ENCODE measurements at places on chromosomes 3 and 15.

GRCh38 chr3:114464548-114464947 lies 170.7 kb downstream of the TIGIT start:
- DNase-seq: no peak

DNA sequence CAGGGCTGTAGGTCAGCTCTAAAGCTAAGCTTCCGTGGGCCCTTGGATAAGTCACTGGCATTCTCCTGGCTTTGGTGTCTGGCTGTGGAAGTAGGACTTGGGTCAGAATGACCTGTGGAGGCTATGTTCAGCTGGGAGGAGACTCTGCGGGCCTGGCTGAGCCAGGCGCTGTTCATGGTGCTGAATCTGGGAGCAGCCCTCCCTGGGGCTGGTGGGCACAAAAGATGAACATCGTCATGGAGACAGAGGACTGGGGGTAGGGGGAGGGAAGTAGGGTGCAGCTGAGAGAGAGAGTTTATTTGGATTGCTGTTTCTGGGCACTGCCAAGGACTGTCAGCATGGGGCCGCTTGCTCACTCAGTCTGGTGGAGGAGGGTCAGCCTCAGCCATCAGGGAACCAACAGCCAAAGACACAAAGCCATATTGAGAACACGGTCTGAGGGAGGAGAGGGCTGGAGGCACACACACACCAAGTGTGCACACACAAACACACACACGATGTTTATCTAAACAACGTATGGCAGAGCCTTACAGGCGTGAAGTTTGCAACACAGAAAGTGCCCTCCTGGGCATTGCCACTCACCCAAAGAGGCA lies 120.7 kb upstream of the LINGO1 start:
- DNase-seq: no peak

- DNase-seq: no peak
Measured at GRCh38 chr15:97547381-97547780, 413.1 kb upstream of the ARRDC4 start.

DNA sequence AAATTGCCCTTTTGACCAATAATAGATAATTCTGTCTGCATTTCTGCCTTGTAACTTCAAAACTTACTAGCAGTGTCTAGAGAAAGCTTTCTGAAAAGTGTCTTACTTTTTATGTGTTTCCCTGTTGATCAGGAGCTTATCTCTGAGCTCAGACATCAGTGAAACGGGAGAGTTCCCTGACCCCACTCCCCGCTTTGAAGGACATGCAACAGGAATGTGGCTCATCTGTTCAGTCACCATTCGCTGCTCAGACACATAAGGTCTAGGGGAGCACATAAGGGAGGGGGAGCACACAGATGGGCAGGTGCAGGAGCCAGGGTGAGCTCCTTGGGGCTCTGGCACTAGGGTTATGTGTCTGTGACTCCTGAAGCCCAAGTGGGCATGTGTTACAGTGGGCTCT lies 205.0 kb downstream of the FEZF2 start:
- no peak for DNase-seq

DNA sequence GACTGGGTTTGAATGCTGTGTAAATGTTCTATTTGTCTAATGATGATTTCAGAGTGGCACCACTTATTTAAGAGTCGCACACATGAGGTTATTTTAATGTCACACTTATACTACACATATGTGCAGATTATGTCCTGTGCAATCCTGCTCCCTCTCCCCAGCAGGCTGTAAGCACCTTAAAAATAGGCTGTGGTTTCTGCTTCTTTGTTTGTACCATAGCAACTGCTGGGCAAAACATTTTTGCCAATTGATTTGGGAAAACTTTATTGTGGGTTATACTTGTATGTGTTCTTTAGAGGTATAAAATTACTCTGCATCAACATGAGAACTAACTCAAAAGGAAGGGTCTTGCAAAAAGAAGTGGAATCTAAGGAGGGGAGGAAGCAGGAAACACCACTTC lies 318.5 kb downstream of the NTRK3 start:
- no peak for DNase-seq

- no peak for DNase-seq
Measured at GRCh38 chr3:117306299-117306698, 596.7 kb downstream of the TUSC7 start.

All from retinal pigment epithelial cell (primary cell).